ENCODE measurements at places on chromosomes 12 and 14. TPM values are rescaled to one million over a fixed set of nuclear protein-coding genes. Genes with fewer than 3 reads are reported as not detected.

ACRBP gene
- 0.34 TPM for total RNA-seq

LYZ gene
- not detected for total RNA-seq

GSC gene
- not detected for total RNA-seq

TMEM119 gene
- total RNA-seq, result 211 TPM

KRT82 gene
- total RNA-seq, result not detected

ACOT4 gene
- total RNA-seq, result 0.32 TPM

PRPH gene
- 0.95 TPM for total RNA-seq

SELPLG gene
- total RNA-seq, result 1.5 TPM

SALL2 gene
- 3.6 TPM for total RNA-seq

DCN gene
- 3,853 TPM for total RNA-seq

WNT1 gene
- total RNA-seq, result not detected

PAWR gene
- total RNA-seq, result 2.0 TPM

P2RX2 gene
- total RNA-seq, result 0.16 TPM

OVCH1 gene
- total RNA-seq, result under 0.01 TPM

FSCB gene
- total RNA-seq, result not detected

NGB gene
- total RNA-seq, result not detected

FAIM2 gene
- 3.3 TPM for total RNA-seq

SLC6A13 gene
- total RNA-seq, result not detected

TPH2 gene
- under 0.01 TPM for total RNA-seq

SLC24A4 gene
- total RNA-seq, result not detected

GDF11 gene
- total RNA-seq, result 4.5 TPM

ZFHX2 gene
- 0.32 TPM for total RNA-seq

SARNP gene
- 101 TPM for total RNA-seq

FOXG1 gene
- total RNA-seq, result 0.79 TPM

SLC38A6 gene
- 79.8 TPM for total RNA-seq

MED6 gene
- total RNA-seq, result 23.0 TPM

TEAD4 gene
- 2.5 TPM for total RNA-seq

NKX2-1 gene
- total RNA-seq, result 0.09 TPM

APOF gene
- total RNA-seq, result not detected

ITGB7 gene
- total RNA-seq, result 1.4 TPM

SLC25A21 gene
- 0.17 TPM for total RNA-seq

TMTC2 gene
- total RNA-seq, result 15.9 TPM

ZC2HC1C gene
- total RNA-seq, result 1.5 TPM

CLMN gene
- 0.16 TPM for total RNA-seq

LRFN5 gene
- total RNA-seq, result 13.2 TPM

HCAR3 gene
- not detected for total RNA-seq

RAD51B gene
- 13.2 TPM for total RNA-seq

WDR89 gene
- 12.4 TPM for total RNA-seq

CD69 gene
- not detected for total RNA-seq
